Cardiac atrium fibroblast (primary cell): ENCODE measurements at places on chromosomes 12 and 14. TPM values are rescaled to one million over a fixed set of nuclear protein-coding genes. Genes with fewer than 3 reads are reported as not detected.

The SMCO2 gene
- not detected in 2 replicates for total RNA-seq

The DHRS2 gene
- total RNA-seq, result 5.5 TPM in 1 of 2 replicates, not detected in the other

The CPNE6 gene
- total RNA-seq, result not detected in 2 replicates

The GARIN6 gene
- not detected in 2 replicates for total RNA-seq

The C14orf180 gene
- total RNA-seq, result not detected in 2 replicates

The RXYLT1 gene
- total RNA-seq, result 12.1 and 14.7 TPM in 2 replicates

The P2RX2 gene
- total RNA-seq, result not detected in 2 replicates

The NCAPD2 gene
- 19.9 and 26.5 TPM in 2 replicates for total RNA-seq

The IFI27L1 gene
- total RNA-seq, result 11.3 and 17.3 TPM in 2 replicates
